A549 (cell line): ENCODE measurements at places on chromosomes 6 and 20. TPM values are rescaled to one million over a fixed set of nuclear protein-coding genes. Genes with fewer than 3 reads are reported as not detected.

The CLIC1 gene
- 249 to 283 TPM (median 251 TPM) in 3 replicates for polyA plus RNA-seq

The NDUFAF4 gene
- polyA plus RNA-seq, result 34.8 to 45.3 TPM (median 37.9 TPM) in 3 replicates

The ASIP gene
- not detected in 3 replicates for polyA plus RNA-seq

The THBS2 gene
- 0.01 TPM in 1 of 3 replicates, not detected in the others for polyA plus RNA-seq

The C20orf204 gene
- polyA plus RNA-seq, result 0.49 to 0.69 TPM (median 0.59 TPM) in 3 replicates
